Cardiac fibroblast (primary cell): ENCODE measurements at places on chromosomes 16 and 17.

DNA sequence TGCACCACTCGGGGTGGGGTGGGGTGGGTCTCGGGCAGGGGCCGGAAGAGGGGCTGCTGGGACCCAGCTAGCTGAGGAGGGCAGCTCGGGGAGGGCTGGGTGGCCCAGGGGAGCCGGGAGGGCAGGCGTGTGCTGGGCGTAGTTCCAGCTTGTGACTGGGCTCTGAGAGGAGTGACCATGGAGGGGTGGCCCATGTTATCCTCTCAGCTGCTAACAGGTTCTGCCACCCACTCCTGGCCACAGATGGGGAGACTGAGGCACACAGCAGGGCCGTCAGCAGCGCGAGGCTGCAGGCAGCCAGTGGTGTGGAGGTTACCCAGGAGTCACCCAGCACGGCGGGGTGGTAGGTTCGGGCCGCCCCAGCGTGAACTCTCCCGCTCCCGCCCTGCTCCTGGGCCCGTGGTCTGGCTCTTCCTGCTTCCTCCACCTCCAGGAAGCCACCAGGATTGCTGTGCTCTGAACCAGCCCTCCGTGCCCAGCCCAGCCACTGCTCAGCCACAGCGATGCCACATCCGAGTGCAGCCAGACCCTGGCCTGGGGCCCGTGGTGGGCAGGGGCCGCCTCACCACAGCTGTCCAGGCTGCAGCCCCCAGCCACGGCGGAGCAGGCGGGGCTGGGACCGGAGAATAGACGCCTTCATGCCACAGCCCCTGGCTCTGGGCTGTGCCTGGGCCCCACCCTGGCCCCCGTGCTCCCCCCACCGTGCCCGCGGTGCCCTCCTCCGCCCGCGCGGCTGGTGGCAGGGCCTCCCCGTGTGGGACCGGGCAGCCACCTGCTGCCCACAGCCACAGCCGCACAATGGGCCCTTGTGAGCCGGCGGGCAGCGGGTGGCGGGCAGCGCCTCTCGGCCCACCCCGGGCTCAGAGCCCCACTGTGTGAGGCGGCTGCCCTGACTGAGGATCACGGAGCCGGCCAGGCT, 26.3 kb upstream of the SSTR5 start:
- no peak for DNase-seq

GRCh38 chr17:38578229-38579082, 27.3 kb downstream of the SRCIN1 start:
- no peak for DNase-seq

DNA sequence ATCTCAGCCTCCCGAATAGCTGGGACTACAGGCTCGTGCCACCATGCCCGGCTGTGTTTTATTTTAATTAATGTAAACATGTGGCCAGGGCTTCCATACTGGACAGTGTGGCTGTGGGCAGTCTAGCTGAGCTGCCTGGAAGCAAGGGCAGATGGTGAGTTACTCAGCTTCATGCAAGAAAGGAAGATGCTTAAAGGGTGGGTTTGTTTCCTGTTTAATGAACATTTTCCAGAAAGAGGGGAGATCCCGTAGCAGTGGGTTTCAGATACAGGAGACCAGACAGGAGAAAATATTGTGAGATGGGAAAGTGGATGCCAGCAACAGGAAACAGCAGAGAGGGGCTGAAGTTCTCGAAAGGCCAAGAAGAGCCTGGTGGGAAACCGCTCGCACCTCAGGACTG, 7.3 kb downstream of the MAPK8IP3 start:
- DNase-seq: no peak

DNA sequence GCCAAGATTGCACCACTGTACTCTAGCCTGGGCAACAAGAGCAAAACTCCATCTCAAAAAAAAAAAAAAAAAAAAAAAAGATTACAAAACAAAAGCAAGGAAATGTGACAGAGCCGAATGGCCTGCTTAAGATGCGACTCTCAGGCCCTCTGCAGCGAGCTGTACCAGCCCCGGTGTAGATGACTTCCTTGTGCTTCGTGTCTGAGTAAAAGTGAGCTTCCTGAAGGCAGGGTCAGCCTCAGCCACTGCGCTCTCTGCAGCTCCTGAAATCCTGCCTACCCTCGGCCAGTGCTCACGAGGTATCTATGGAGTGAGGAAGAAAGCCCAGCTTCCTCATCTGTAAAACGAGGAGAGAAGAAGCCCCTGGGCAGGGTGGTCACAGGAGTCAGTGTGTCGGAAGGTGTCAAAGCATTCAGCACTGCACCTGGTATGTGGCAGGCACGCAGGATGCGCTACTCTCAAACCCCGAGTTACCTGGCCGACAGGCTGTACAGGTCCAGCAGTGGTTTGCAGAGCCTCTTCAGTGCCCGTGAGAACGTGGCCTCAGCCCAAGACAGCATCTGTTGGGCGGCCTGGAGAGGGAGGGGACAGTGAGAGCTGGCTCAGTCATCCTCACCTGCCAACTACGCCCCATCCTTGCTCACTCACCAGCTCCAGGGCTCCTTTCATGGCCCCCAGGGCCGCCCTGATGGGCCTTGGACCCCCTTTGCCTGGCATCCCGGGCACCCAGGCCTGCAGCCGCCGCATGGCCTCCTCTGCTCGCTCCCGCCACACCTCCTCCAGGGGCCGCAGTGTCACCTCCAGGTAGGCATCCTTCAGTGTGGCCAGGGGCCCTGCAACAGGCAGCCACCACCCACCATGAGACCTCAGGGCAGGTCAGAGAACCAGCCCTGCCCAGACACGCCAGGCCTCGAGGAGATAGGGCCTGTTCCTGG, 44.6 kb downstream of the RMI2 start:
- no peak for DNase-seq

DNA sequence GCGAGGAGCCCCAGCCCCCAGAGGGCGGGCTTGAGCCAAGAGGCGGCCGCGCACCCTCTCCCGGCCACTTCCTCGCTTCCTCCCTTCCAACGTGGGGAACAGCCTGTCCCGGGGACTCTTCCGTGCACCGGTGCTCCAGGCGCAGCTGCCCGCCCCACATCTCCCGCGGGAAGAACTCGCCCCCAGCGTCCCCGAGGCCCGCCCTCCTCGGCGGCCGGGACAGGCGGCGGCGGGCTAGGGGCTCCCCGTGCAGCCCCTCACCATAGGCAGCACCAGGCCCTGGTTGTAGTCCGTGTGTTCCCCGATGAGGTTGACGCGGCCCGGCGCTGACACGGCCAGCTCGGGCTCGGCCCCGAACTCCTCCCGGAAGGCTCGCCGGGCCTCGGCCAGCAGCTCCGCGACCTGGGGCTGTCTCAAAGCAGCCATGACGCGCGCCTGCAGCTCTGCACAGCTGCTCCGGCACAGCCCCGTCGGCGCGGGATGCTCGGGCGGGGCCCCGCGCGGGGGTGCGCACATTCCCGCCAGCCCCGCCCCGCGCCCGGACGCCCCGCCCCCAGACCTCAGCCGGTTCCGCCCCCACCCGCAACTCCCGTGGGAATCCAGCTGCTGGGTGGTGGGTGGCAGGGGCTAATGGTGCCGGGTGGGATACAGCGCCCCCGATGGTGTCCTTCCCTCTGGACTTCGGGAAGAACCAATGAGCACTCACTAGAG, at the start of gene GALK1:
GALK1 (minus strand) TSS at position 482 of the 711 bp plus-strand sequence; CDS start at position 426, 56 bp downstream.
- peak; percentile 68 for DNase-seq

DNA sequence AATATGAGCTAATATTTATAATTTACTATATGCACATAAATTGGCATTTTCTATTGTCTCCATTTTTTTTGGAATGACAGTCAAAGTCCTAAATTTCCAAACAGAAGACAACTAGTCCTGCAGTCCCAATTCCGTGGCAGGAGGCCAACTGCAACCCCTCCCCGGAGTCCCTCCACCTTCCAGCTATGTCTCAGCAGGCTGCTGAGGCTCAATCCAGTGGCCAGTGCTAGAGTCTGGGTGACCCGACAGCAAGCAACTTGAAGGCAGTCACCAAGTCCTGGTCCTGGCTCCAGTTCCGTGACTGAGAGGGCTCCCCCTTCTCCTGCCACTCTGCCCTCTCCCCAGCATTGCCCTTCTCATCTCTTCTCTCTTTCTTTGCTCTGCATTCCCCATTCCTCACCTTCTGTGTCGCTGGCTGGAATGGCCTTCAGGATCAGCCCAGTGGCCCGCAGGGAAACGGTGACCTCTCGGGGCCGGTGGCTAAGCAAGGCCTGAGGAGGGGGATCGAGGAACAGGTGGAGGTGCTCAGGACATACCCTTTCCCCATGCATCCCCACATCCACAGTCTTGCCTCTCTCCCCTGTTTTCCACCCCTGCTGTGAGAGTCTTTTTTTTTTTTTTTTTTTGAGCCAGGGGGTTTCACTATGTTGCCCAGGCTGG, 22.4 kb upstream of the MFSD6L start:
- DNase-seq: no peak

- no peak for DNase-seq
Measured at GRCh38 chr17:70646673-70647072, 477.3 kb downstream of the KCNJ2 start.

DNA sequence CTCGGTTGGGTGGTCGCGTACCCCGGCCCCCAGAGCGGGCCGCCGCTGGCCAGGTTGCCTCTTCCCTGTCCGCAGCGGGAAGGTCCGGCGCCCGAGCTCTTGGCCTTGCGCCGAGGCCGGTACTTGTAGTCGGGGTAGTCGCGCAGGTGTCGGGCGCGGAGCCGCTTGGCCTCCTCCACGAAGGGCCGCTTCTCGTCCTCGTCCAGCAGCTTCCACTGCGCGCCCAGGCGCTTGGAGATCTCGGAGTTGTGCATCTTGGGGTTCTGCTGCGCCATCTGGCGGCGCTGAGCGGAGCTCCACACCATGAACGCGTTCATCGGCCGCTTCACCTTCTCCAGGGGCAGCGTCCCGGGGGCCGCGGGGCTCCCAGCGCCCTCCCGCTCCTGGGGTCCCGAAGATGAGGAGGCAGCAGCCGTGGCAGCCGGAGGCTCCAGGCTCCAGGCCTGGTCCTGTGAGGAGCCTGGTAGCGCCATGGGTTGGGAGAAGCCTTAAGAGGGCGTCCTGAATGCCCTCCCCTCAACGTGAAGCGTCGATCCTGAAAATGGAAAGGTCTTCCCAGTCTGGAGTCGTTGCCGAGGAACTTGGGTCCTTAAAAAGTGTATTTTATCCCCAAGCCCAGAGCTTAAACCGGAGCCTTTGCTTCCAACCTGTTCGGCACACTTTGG, 558 bp downstream of the SOX15 start:
- DNase-seq: peak; percentile 89

DNA sequence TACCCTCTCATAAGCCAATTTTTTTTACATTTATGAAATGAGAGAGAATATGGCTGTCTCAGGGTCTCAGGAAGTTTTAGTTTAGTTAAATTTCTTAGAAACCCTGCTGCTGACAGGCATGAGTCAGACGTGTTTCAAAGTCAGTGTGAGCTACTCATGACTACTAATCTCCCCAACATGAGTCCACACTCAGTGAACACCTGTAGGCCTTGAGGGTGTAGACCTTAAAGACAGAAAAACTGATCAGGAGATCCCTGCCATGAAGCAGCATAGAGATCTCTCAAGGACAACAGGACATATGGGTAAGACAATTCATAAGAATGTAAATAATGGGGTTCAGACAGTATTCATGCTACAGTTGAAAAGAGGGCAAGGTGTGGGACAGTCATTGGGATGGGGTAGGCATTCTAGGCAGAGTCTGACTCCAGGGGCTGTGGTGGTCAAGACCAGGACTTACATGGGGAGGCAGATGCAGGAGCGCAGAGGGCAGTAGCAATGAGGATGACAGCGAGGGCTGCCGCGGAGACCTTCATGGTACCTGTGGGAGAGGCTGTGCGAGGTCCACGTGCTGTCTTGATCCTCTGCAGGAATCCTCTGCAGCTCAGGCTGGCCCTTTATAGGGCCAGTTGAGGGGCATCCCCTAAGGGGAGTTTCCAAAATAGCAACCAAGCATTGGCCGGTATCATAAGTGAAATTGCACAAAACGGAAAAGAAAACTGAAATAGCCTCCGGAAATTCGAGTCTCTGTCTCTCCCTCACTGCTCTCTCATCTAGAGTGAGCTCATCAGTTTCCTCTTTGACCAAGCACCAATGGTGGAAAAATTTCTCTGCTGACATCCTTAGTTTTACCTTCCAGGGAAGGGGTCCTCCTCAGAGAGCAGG, at the start of gene CCL5:
CCL5 (minus strand) TSS at position 588 of the 882 bp plus-strand sequence.
- DNase-seq: peak; percentile 38

GRCh38 chr16:11090232-11090631, 145.9 kb downstream of the CLEC16A start:
- DNase-seq: no peak

GRCh38 chr17:22233382-22233781, 541.1 kb downstream of the KCNJ18 start:
- DNase-seq: no peak

DNA sequence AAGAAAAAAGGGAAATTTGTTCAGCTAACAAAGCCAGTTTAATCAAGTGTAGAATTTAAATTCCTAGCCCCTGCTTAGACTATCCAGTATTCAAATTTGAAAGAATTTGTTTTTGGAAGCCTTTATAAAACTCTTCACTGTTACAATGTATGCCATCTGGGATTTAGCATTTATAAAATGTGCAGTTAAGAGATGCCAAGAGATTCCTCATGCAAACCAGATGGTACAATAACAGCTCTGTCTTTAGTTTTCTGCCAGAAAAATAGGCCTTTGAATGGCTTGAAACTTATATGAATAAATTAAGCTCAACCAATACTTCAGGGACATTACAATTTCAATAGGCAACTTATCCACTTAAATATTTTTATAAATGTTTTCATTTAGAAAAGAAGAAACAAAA, 6.8 kb upstream of the ANKS4B start:
- DNase-seq: no peak

- no peak for DNase-seq
Measured at GRCh38 chr17:44988044-44988942, 20.2 kb upstream of the C1QL1 start.

DNA sequence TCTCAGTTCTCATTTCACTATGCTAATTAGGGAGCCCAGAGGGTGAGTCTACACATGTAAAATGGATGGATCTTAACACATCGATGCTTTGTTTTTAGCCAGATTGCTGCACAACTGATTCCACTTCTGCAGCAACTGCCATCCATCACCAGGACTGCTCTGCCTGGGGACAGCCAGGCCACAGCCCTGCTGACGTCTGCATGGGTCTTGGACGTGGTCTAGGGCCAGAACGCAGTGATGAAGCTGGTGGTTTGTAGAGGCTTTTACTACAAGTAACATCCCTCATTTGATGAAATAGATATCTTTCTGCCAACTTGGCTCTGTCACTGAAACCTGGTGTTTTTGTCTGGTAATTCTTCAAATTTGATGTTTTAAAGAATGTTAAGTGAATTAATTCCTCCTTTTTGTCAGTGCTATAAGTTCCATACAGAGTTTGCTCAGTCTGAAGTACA, 50.6 kb downstream of the MARCHF10 start:
- no peak for DNase-seq
